ENCODE measurements at places on chromosomes 5 and 9. TPM values are rescaled to one million over a fixed set of nuclear protein-coding genes. Genes with fewer than 3 reads are reported as not detected.

FOXD4L4 gene
- 0.07 TPM for polyA plus RNA-seq

PCDHGC5 gene
- polyA plus RNA-seq, result 0.26 TPM

ARRDC1 gene
- 71.4 TPM for polyA plus RNA-seq

ZNF300 gene
- 0.46 TPM for polyA plus RNA-seq

TMC1 gene
- not detected for polyA plus RNA-seq

SLC25A48 gene
- 1.9 TPM for polyA plus RNA-seq

PDE6A gene
- polyA plus RNA-seq, result 1.6 TPM

UQCRQ gene
- polyA plus RNA-seq, result 650 TPM

PCDHB5 gene
- under 0.01 TPM for polyA plus RNA-seq

C1QTNF2 gene
- not detected for polyA plus RNA-seq

SMIM33 gene
- 4.8 TPM for polyA plus RNA-seq

RFK gene
- 28.9 TPM for polyA plus RNA-seq

PCDHA13 gene
- 0.10 TPM for polyA plus RNA-seq
